ENCODE measurements at places on chromosomes 3 and 15. TPM values are rescaled to one million over a fixed set of nuclear protein-coding genes. Genes with fewer than 3 reads are reported as not detected.

The RARB gene
- 17.2 TPM for total RNA-seq

The MUC20 gene
- total RNA-seq: 49.0 TPM

GRCh38 chr3:192861972-192862371 is 55.7 kb downstream of the MB21D2 start:
- no peaks in the 10 kb centered on the region for H3K36me3 ChIP-seq
- no peak overlapping the region for H3K4me3 ChIP-seq
- no peak overlapping the region for H3K27ac ChIP-seq
- H3K27me3 ChIP-seq: no peaks in the 10 kb centered on the region
- no peak for DNase-seq

- no peaks in the 10 kb centered on the region for H3K36me3 ChIP-seq
- no peak overlapping the region for H3K27ac ChIP-seq
- H3K4me3 ChIP-seq: no peak overlapping the region
Measured at GRCh38 chr3:36482880-36483279, 102.6 kb downstream of the STAC start.

- H3K4me3 ChIP-seq: peak overlapping the region; percentile 60
- H3K27me3 ChIP-seq: no peaks in the 10 kb centered on the region
- no peaks in the 10 kb centered on the region for H3K4me1 ChIP-seq
- DNase-seq: no peak
- peak overlapping the region; percentile 82 for H3K27ac ChIP-seq
- H3K36me3 ChIP-seq: no peaks in the 10 kb centered on the region
Measured at GRCh38 chr15:66702787-66703539, 927 bp downstream of the SMAD6 start.

DNA sequence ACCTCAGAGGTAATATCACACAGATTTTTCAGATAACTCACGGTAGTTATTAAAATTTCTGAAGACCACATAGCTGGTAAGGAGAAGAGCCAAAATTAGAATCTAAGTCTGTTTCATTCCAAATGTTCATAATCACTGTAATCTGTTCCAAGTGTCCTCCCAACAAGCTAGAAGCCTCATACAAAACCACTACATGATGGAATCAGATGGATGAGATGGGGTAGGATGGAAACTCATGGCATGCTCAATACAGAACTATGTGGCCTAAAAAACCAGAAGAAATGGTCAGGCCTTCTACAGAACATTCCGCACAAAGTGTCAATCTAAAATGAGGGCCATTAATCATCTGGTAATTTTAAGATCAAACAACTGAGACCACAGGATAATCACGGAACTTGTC is 91.8 kb downstream of the THBS1 start:
- no peak overlapping the region for H3K4me3 ChIP-seq
- no peak for DNase-seq
- no peaks in the 10 kb centered on the region for H3K27me3 ChIP-seq

GRCh38 chr3:100231668-100232067 is 29.1 kb upstream of the TBC1D23 start:
- H3K27ac ChIP-seq: no peak overlapping the region
- H3K27me3 ChIP-seq: no peaks in the 10 kb centered on the region
- H3K4me3 ChIP-seq: no peak overlapping the region
- DNase-seq: no peak
- H3K36me3 ChIP-seq: no peaks in the 10 kb centered on the region
- H3K4me1 ChIP-seq: no peaks in the 10 kb centered on the region

DNA sequence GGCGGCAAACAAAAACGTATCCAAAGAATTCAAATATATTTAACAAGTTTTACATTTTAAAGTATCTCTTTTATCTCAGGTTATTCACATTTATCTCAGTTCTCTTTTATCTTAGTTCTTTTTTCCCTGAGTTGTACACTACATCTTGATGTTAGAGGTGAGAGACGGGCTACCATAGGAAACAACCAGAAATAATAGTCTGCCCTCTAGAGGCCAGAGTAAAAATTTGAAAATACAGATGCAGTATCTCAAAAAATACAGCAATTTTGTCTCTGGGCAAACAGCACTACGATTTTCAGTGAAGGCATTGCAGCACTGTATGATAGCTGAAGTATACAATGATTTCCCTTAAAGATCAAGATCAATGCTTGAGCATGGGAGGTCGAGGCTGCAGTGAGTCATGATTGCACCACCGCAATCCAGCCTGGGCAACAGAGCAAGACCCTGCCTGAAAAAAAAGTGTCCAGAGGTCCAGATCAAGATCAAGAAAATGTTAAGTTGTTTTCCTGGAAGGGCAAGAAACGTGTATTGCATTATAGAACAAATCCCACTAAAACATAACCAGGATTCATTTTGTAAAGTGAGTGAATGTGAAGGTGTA is 82.6 kb upstream of the ATP11B start:
- no peaks in the 10 kb centered on the region for H3K4me1 ChIP-seq
- H3K27ac ChIP-seq: no peak overlapping the region
- H3K36me3 ChIP-seq: no peaks in the 10 kb centered on the region
- DNase-seq: no peak
- no peak overlapping the region for H3K4me3 ChIP-seq

- DNase-seq: no peak
- H3K4me3 ChIP-seq: no peak overlapping the region
- H3K27ac ChIP-seq: no peak overlapping the region
- no peaks in the 10 kb centered on the region for H3K27me3 ChIP-seq
- H3K4me1 ChIP-seq: no peaks in the 10 kb centered on the region
Measured at GRCh38 chr15:66633041-66633937, 67.5 kb upstream of the LCTL start.

The ANAPC13 gene
- total RNA-seq: 83.2 TPM

DNA sequence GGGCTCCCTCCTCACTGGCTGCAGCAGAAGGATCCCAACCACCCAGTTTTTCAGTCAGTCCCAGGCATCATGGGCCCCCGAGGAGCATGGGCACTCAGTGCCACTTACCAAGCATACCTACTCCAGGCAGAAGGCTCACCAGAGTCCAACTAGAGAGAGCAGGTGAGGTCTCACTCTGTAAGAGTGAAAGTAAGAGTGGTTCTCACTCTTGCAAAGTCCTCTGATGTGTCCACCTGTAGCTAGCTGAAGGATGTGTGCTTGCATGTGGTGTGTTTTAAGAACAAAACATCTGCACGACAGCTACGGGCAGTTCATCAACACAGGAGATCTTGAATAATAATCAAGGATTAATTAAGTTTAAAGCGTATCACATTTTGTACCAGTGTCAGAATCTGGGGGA is 49.7 kb downstream of the CCK start:
- DNase-seq: no peak
- no peak overlapping the region for H3K4me3 ChIP-seq
- no peaks in the 10 kb centered on the region for H3K36me3 ChIP-seq
- no peaks in the 10 kb centered on the region for H3K4me1 ChIP-seq
- H3K27me3 ChIP-seq: no peaks in the 10 kb centered on the region

The GOLGA8Q gene
- 1.5 TPM for total RNA-seq
